ENCODE measurements at places on chromosomes 12 and 14.

DNA sequence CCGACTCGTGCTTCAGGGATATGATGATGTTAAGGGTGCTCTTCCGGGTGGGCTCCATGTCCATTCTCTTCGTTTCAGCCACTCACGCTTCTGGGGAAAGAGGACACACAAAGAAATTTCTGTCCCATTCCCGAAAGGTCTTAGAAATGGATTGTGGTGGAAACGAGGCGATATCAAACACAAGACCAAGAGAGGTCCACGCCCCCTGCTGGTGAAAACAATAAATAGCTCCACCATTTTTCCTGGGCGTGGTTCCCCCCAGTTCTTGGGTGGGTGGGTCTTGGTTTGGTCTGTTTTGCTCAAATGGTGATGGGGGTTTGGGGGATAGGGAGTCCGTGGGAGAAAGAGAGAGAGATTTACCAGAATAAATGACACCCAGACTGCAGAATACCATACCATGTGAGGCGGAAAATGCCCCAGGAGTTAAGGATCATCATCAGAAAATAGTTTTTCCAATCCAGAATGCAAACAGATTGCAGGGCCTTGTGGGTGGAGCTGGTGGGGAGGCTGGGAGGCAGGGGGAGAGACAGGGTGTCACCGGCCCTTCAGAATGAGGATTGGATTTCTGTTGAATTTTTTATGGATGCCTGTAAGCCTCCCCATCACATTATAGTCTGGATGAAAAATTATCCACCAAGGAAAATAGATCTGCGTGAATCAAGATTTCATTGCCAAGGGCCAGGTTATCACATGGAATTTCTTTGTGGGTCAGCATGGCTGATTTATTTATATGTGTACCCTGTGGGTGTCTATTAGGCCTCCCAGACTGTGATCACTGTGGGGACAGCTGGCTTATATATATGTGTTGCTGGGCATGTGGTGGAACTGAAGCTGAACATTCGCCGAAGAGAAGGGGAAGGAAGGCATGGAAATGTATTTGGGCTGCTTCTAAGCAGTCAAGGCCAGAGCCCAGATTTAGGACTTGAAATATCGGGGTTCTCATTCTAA, 55.8 kb downstream of the SRRM4 start:
- peak; percentile 15 for DNase-seq

GRCh38 chr12:114168061-114168460, 201.9 kb upstream of the RBM19 start:
- no peak for DNase-seq

- no peak for DNase-seq
Observed at GRCh38 chr12:49341777-49342065, 4.7 kb upstream of the C1QL4 start.

DNA sequence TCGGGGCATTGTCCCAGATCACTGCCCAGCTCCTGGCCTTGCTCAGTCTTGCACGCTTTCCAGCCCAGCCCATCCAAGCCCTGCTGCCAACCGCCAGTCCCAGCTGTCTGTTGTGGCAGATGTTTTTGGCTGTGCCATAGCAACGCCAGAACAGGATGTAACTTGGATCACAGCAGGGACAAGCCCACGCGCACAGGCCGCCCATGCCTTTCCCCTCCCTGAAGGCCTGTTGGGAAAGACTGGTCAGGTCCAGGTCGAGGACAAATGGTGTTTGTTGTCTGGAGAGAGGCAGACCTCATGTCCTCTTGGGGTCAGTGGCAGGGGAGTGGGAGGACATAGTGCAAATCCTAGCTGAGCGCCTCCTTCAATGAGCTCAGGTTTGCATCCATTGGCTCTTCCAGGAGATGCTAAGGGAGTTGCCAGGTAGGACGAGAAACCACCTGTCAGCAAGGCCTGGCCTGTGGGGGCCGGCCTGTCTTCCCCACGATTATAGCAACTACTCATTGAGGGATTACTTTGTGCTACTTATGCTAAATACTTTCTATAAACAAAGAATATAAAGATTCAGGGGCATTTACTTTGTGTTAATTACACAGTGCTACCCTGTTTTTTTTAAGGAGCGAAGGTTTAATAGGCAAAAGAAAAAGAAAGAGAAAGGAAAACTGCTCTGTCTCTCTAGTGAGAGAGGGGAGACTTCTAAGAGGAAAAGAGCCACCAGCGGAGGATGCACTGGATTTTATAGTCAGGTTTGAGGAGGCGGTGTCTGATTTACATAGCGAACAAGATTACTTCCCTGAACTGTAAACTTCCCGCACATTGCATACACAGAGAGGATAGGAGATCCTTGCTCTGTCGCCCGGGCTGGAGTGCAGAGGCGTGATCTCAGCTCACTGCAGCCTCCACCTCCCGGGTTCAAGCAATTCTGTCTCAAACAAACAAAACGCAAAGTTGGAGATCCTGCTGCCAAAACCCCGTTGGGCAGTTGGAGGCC, 42.8 kb upstream of the CORO1C start:
- no peak for DNase-seq

DNA sequence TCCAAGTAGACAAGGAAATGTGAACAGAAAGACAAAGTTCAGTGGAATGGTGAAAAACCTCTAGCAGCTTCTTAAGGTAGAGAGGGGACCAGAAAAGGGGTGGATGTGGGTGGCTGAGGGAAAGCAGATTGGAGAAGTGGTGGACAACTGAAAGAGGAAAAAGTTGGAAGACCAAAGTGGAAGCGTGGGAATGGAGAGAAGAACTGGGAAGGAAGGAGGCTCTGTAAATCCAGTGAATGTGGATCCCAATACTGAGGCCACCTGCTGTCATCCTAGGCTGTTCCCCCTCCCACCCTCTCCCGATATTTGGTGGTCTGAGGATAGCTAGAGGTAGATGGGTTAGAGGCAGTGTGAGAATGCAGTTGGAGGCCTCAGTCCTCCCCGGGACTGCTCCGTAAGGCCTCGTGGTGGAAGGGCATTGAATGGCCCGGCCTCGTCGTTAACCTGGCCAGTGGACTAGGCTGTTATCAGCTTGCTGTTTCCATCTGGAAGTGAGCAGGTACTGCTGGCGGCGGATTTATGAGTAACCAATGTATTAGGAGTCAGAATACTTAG, 822 bp upstream of the POU6F1 start:
- no peak for DNase-seq

DNA sequence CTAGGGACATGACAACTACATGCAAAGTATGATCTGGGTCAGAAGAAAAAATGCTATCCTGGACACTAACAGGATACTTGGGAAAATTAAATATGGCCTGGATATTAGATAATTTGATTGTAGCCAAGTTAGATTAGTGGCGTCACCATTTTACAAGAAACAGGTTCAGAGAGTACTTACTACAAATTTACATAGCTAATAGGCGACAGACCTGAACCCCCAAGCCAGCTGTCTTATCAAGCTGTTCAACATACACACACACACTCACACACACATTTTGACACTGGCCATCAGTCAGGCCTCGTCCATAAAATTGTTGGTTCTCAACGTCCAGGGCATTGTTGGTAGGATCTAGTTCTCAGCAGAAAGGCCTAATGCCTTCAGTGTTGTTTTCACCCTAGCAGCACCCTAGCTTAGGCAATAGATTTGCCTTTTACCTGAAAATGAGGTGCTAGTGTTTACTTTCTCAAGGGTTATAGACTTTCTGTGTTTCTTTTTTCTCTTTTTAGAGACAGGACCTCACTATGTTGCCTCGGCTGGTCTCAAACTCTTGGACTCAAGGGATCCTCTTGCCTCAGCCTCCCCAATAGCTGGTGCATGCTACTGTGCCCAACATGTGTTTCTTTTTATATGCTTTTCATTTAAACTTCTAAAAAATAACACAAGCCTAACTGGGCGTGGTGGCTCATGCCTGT, 3.3 kb upstream of the C14orf93 start:
- DNase-seq: no peak

GRCh38 chr12:40921563-40922163, 229.4 kb downstream of the CNTN1 start:
- DNase-seq: no peak

- no peak for DNase-seq
Observed at GRCh38 chr12:8455271-8455670, 491 bp upstream of the CLEC6A start.

DNA sequence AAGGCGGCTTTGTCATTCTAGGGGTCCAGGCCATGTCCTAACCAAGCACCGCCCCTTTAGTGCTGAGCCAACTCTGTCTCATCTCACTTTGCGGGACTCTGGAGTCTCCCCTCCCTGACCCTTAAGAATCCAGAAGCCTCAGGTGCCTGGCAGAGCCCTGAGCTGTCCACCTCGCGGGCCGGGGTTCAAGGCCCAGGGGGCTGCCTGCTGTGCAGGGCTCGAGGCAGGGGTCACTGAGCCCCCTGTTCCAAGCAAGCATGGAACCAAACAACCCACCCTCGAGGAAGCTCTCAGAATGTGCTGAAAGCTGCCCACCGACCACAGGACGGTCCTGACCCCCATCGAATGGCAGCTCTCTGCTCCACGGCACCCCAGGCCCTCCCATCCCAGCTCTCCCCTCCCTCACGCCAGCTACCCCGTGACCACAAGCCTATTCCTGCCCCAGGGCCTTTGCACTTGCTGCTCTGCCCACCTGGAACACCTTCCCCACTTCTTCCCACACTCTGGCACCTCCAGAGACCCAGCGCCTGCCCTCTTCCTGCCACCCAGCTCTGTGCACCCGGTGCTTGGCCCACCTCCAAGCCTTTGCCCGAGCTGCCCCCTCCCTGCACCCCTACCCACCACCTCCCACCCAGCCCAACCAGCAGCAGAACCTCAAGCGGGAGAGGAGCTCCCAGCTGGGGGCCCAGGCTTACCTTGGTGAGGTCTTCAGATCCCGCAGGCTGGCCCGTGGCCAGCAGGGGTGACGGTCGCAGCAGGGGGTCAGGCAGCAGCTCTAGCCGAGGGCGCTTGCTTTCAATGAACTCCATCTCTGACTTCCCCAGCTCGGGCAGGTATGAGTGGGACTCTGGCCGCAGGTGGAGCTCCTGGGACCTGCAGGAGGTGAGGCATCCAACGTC, 84.3 kb downstream of the NCOR2 start:
- no peak for DNase-seq

DNA sequence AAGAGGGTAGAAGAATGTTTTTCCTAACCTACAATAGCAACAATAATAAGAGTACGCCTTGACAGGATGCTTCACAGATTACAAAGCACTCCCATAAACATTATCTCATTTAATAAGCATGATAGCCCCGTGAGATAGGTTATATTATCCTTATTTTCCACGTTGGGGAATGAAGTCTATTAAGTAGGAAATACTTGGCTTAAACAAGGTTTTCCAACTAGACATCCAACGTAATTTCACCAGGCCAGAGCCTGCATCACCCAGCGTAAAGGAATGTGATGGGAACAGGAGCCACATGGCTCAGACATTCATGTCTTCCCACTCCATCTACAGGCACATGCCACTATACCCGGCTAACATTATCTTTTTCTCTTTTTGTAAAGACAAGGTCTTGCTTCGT, 223.4 kb upstream of the AMIGO2 start:
- DNase-seq: no peak

GRCh38 chr14:103530831-103531230, 1.8 kb downstream of the TRMT61A start:
- DNase-seq: no peak

DNA sequence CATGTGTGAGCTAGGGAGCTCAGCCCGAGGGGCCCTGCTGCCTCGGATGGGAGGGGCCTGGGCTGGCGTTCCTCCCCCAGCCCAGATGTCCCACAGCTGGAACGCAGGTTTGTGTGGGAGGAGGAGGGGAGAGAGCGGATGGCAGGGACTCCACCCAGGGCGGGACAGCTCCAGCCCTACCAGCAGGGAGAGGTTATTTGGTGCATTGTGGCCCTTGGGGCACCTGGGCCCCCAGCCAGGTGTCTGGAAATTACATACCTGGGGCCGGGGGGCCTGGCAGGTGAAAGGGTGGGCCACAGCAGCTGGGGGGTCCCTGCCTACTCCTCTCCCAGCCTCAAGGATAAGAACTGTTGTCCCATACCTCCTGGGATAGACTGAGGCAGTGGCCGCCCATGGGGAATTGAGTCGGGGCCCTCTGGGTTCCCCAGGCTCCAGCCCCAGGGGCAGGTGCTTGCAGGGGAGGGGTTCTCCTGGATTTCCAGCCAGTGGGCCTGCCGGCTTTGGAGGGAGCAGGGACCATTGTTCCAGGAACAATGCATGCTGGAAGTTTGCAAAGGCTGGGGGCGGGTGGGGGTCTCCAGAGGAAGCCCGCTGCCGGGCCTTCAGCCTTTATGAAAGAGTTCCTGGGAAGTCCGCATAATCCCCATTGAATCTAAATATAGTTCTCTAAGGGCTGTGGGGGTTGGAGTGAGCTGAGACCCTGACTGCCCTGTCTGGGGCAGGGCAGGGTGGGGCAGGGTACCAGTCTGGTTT, 1.2 kb downstream of the KIF26A start:
- no peak for DNase-seq

- DNase-seq: no peak
Observed at GRCh38 chr14:100445436-100446088, 122.4 kb downstream of the SLC25A47 start.

- DNase-seq: no peak
Observed at GRCh38 chr12:5243014-5243413, 188.9 kb upstream of the NTF3 start.

DNA sequence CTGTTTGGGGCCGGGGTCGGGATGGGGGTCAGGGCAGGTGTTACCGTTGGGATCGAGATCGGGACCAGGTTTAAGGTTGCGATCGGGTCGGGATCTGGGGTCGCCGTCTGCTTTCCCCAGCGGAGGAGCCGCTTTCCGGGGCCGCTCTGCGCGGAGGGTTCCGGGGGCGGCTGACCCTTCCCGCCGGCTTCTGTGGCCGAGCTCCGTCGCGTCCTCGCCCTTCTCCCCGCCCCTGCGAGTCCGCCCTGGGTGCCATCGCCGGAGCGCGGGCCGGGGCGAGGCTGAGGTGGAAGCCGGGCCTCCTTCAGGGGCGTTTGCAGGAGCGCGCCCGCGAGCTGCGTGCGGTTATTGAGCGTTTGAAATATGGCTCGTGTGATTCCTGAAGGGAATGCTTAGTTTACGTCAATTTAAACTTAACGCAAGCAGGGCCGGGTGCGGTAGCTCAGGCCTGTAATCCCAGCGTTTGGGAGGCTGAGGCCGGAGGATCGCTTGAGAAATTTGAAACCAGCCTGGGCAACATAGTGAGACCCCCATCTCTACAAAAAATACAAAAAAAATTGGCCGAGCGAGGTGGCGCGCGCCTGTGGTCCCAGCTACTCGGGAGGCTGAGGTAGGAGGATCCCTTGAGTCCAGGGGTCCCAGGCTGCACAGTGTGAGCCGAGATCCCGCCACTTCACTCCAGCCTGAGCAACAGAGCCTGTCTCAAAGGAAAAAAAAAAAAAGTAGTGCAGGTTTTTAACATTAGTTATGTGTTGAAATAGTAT, 620 bp downstream of the PGAM5 start:
- DNase-seq: peak; percentile 17

DNA sequence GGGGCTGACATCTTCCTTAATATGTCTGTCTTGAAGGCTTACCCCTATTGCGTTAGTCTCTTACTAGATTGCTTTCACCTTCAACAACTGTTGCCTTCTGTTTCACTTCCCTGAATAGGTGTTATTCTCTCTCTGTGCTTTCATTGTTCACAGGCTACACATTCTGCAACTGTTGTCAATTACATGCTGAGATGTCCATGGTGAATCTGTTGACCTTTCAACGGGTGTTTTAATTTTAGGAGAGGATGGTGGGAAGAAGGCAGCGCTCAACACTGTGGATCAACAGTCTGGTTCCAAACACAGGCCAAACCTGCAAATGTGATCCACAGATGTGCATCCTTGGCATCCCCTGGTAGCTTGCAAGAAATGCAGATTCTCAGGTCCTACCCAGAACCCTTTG, 101.9 kb downstream of the DACT1 start:
- DNase-seq: no peak
